Jurkat, Clone E6-1 (cell line): ENCODE measurements at places on chromosomes 4 and X.

DNA sequence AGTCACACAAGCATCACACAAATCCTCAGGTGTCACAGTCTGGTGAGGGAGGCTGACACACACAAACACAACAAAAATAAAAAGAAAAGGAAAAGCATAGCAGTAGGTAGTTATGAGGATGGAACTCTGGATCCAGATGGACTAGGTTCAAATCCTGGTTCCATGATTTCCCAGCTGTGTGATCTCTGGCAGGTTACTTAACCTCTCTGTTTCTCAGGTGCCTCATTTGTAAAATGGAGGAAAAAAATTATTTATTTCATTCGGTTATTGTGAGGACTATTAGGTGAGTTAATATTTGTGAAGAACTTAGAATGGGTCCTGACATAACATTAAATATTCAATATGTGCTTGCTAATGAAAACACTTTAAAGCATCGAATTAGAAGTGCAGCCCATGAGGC, 19.8 kb downstream of the GAGE1 start:
- DNase-seq = no peak

DNA sequence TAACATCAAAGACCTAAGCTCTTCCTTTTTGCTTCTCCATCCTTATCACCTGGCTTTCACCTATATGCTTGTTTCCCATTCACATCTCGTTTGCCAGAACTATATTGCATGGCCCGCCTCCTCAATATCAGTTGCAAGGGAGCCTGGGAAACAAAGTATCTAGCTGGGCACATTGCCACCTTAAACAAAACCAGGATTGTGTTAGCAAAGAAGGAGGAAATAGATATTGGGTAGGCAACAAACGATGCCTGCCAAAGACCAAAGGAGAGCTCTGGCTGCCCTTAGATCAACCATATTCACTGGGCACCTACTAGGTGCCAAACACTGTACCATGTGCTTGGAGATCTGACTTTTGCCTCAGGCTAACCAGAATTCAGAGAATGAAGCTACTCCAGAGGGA, 107.5 kb downstream of the GRIA3 start:
- DNase-seq = no peak

DNA sequence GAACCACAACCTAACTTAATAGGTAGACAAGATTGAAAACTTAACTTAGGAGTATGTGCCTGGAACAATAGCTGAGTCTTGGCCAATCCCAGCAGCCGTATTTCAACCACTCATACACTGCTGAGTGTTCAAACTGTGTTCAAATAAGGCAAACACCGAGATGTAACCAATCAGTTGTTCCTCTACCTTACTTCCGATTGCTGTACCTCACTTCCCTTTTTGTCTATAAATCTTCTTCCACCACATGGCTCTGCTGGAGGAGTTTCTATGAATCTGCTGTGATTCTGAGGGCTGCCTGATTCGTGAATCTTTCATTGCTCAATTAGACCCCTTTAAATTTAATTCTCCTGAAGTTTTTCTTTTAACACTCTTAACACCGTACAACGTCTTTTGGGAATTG, 108.0 kb downstream of the ANAPC4 start:
- DNase-seq = no peak

DNA sequence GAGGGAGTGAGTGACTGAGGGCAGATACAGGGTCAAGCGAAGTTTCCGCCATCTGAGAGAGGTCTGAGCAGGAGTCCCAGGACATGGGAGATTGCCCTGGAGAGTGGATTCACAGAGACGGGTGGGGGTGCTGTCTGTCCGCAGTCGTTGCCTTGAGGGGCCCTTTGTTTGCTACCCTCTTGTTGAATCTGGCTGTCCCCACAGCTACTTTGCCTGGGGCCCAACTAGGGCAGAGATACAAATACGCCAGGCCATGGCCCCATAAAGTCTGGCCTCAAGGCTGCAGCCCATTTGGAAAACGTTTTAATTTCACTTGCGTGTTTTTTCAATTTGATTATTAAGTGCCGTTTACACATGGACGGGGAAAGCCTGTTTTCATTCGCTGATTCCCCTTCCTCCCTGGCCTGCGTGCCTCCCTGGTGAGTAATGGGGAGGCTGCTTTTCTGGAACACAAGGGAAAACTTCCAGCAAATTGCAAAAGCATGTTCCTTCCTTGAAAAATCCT, 134.4 kb downstream of the SMIM20 start:
- no peak for DNase-seq

DNA sequence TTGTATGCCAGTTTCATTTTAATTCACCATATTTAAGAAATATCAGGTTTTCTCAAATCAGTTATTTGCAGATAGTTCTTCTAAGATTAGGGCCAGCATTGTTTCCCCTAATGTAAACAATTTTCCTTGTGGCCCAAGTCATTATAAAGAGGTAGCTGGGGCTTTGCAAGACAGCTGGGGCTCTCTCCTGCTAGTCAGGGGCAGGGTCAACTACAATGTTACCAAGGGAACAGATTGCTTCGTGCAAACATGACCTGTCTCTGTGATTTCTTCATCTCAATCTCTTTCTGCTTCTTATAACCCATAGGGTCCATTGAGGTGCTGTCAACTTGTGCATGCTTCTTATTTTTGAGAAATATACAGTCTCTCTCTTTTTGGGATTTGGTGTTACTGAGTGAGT, 12.1 kb downstream of the ARMCX6 start:
- DNase-seq = no peak

DNA sequence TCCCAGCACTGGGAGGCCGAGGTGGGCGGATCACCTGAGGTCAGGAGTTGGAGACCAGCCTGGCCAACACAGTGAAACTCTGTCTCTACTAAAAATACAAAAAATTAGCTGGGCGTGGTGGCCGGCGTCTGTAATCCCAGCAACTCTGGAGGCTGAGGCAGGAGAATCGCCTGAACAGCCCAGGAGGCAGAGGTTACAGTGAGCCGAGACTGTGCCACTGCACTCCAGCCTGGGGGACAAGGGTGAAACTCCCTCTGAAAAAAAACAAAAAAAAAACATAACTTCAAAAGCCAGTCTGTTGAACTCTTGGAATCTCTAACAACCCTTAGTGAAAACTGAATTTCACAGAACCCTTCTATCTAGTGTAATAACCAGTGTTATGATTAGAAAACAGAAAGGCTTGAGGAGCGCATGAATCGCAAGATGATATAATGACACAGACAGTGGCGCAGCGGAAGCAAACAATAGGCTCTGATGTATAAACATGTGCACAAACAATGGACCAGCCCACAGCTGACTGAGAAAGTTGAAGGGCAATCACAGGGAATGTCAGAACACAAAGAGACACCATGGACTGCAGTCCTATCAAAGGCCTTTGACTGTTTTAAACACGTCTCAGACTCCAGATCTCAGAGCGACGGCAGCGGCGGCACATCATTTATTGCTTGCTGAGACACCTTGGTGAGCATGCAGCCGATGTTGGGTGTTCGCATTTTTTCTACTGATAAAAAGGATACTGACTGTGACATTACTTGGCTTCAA, 81.6 kb downstream of the NSUN7 start:
- DNase-seq = no peak

DNA sequence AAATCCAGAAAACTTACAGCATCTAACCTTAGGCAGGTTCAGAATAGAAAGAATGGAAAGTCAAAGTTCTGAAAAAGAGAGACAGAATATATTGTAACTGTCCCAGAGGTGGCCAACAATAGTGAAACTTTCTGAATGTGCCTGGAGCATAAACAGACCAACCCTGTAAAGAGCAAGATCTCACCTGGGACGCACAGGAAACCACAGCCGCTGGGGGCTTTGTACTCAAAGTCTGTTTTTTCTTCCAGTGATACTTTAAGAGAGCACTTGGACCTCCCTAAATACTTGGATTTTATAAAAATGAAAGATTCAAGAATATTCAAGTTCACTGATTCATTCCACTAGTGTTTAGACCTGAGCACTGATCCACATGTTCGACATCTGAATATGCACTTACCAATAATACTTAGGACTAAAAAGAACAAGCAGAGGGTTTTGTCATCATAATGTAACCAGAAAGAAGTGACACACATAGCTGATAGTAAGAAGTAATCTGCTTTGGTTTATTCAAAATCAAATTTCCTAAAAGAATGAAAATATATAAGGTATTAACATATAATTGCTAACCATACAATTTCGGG, 35.3 kb downstream of the ARAP2 start:
- DNase-seq = peak; percentile 47

DNA sequence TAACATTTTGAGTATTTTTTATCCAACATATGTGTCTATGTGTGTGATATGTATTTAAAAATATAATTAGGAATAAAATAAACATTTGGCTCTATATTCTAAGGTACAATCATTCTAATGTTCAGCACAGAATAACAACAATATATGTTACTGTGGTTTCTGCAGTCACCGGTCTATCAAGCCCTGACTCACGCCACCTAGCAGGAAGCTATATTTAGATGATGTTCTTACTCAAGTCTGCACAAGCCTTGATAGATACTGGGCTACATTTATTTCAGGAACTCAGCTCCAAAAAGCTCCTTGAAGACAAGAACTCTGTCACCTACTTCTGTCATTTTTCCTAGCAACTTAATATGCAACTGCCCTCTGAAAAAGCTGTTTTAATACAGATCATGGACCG, 152.0 kb upstream of the FTHL17 start:
- DNase-seq = no peak

DNA sequence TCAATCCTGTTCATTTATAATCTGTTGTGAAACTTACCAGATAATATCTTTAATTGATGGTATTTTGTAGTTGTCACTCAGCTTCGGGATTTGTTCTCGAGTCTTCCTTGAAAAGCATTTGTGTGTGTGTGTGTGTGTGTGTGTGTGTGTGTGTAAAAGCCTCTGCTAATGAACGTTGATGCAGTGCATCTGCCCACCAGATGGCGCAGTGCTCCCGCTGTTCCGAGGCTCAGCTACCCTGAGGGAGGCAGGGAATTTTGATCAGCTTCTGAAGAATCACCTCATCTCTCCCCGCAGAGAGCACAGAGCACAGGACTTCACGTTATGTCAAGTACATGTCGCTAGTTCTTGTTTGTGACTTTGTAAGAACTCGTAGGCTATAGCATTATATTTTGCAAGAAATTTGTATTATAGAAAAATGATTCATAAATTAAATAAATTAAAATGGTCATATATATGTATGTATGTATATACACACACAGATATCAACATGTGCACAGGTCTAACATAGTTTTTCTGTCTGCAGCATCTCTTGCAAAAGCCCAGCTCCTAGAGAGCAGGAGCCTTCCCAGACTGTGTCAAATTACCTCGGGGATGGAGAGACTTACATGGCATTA, 316.7 kb upstream of the IGFBP7 start:
- DNase-seq = peak; percentile 65

DNA sequence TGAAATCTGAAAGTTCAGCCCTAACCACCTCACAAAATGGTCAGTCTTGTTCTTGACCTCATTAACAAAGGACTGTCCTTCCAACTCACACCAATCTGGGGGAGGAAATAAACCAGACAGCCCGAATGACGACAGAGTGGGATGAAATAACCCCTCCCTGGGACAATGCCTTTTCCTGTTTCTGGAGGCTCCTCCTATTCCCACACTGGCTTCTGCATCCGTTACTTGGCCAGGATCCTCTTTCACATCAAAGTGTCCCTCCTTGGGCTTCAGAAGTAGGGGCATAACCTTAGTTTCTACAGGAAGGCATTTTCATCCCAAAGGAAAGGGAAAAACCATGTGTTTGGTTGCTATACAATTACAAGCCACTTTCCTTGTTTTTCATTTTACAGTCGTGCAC, 59.8 kb upstream of the RPL34 start:
- no peak for DNase-seq

DNA sequence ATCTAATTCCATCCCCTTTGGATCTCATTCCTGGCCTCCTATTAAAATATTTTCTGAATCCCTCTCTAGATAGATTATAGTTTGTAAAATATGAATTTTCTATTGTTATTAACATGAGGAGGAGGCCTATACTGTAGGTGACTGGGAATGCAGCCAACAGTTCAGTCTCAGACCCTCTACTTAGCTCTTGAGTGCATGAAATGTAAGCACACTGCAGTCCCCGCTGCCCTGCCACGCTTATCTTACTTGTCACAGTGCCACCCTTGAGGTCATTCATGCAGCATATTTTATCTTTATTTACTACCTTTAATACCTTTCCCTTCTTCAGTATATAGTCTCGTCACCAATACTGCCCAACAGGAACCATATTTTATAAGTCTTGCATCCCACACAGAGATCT, 151.0 kb downstream of the CAMK2D start:
- no peak for DNase-seq

DNA sequence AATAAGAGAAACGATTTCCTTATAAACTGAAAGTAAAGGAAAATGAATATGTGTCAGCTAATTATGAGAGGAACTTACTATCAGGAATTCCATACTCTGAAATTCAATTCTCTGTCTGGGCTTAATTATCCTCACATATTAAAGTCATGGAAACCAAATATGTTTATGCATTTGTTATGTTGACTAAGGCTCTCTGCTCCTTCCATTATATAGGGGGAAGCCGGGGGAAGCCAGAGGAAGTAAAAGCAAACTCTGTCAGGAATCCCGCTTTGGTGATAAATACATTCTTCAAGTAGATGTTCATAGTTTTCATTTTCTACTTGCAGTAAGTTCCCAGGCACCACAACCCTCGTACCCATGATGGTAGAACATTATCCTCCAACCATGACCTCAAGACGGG, 142.8 kb upstream of the VCX2 start:
- DNase-seq = no peak

DNA sequence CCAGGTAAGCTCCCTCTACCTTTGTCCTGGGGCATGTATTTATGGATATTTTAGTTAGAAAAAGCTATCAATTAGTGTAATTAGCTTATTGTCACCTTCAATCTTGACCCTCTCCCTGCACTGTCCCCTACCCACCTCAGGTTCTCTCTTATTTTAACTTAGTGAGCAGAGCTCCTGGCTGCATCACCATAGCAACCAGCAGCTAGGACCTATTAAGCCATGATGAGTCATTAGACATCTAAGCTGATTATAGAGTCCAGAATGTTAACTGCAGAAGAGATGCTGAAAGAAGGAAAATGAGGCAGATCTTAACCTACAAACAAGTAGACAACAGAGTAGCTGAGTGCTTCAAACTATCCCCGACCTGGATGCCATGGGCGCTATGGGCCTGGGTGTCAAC, 36.6 kb downstream of the MAGEE2 start:
- no peak for DNase-seq

- DNase-seq = no peak
Observed at GRCh38 chr4:186227744-186228513, 622 bp downstream of the KLKB1 start.

DNA sequence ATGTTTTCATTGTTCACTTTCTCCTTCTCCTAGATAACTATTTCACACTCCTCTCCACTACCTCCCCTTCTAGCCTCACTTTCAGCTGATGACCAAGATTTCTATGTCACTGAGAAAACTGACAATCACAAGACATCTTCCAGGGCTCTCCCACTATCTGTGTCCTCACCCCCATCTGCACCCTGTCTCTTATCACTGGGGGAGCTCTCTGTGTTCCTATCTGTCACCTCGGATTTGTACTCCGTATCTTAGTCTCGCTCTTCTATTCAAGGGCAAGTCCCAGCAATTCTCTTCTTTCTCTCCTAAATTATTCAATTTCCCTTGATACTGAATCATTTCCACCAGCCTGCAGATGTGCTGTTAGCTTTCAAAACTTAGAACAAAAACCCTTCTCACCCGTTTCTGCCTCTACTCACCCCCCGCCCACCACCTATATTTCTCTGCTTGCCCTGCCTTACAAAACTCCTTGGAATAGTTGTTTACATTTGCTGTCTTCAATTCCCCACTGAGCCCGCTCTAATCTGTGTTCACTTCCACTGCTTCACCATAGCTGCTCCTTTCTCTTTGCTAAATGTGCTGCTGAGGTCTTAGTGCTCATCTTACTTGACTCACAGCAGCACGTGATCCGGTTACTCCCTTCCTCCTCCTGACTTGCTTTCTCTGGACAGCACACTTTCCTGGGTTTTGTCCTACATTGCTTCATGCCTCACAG, 293.2 kb downstream of the UNC5C start:
- DNase-seq = no peak
